Tongue (tissue), 3 donors: ENCODE measurements at places on chromosomes 5 and 9. TPM values are rescaled to one million over a fixed set of nuclear protein-coding genes. Genes with fewer than 3 reads are reported as not detected.

Gene LURAP1L
- total RNA-seq, result 7.2 TPM

Gene IL17B
- 56.1 TPM for total RNA-seq

Gene BTNL8
- not detected for total RNA-seq

Gene FAM163B
- not detected for total RNA-seq

Gene PCDHB5
- 5.6 TPM for total RNA-seq

Gene TPPP
- 10.5 TPM for total RNA-seq

Gene ADAM19
- total RNA-seq, result 16.5 TPM

Gene PCDHA1
- total RNA-seq, result not detected

Gene HK3
- 4.1 TPM for total RNA-seq

Gene CCNB1
- 38.9 TPM for total RNA-seq

DNA sequence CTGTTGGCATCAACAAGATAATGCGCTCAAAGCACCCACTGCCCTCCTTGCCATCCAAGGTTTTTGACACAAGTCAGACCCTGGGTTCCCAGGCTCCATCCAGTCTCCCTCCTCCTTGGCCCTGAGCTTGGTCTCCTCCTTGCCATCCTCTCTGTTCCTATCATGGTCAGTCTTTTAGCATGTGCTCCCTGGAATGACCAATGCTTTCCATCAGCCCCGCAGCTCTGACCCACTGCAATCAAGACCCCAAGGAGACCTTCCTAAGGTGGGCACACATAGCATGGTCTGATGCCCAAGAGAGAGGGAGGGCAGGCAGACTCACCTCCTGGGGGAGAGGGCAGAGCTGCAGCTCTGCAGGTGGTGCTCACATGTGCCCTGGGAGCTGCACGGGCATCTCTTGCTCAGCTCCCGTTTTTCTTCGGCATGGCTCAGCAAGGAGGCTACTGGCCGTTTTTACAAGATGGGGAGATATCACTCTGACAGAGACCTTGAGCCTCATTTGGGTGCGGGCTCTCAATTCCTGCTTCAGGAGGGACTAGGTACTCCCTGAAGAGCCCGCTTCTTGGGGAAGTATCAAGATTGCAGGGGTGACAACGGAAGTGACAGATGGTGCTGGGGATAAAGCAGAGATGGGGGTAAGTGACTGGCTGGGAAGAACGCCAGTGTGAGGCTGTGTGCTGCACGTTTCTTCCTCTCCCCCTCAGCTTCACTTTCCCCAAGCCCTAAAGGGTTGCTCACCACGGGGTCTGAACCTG, 3.3 kb downstream of the SEPTIN8 start:
- DNase-seq, result no peak

GRCh38 chr5:82255844-82256243, 22.3 kb downstream of the RPS23 start:
- no peak for DNase-seq

- no peak for DNase-seq
Observed at GRCh38 chr5:15363601-15364000, 136.4 kb upstream of the FBXL7 start.

- no peak for DNase-seq
Observed at GRCh38 chr5:148842161-148842560, 15.8 kb downstream of the ADRB2 start.

- no peak for DNase-seq
Observed at GRCh38 chr5:139571543-139571942, 10.4 kb downstream of the UBE2D2 start.

DNA sequence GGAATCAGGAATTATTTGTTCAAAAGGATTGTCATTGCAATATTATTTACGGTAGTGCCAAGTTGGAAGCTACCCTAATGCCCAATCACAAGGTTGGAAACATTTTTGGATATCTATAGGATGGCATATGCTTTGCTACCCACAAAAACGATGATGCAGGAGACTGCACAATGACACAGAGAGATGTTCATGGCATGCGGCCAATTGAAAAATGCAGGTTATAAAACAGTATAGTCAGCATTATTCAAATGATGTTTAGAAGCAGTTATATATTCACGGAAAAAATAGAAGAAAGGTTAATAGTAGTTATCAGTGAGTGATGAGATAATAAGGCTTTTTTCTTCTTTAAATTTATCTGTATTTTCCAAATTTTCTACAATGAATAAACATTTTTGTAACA, 5.9 kb upstream of the ACSL6 start:
- DNase-seq, result no peak

GRCh38 chr5:136053336-136054141, 24.8 kb downstream of the TGFBI start:
- DNase-seq, result peak; percentile 56

DNA sequence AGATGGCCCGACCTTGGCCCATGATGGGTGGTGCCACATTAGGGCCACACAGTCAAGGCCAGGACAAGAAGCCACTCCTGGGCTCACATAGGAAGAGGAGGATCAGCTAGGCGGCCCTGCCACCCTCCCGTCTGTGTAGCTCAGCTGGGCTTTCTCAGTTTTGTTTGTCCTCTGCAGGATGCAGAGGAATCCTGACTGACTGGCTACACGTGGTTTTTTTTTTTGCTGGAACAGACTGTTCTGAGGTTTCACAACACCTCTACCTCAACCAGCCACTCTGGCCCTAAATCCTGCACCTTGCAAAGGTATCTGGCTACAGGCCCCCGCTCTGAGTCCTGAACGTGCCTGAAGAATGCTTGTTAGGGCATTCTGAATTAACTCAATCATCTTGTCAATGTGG, 88.3 kb upstream of the MSX2 start:
- DNase-seq, result no peak

GRCh38 chr9:34349324-34349723, 20.0 kb downstream of the NUDT2 start:
- DNase-seq, result no peak

DNA sequence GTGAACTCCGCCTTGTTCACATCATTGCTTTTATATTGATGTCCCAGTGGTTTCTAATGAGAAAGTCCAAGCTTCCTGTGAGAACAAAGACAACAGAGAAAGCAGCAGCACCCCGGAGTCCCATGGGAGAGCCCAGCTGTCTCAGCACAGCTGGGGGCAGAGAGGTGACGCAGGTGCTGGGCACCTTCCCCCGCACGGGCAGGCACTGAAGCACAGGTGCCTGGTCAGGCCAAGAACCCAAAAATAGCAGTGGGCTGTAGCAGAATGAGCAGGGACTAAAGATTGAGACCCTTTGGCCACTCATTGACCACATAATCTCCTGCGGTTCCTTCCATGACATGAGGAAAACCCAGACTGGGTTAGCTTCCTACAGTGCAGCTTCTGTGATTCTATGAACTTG, 18.8 kb downstream of the SRD5A1 start:
- no peak for DNase-seq

GRCh38 chr9:4887556-4887955, 94.8 kb downstream of the RCL1 start:
- peak; percentile 67 for DNase-seq

DNA sequence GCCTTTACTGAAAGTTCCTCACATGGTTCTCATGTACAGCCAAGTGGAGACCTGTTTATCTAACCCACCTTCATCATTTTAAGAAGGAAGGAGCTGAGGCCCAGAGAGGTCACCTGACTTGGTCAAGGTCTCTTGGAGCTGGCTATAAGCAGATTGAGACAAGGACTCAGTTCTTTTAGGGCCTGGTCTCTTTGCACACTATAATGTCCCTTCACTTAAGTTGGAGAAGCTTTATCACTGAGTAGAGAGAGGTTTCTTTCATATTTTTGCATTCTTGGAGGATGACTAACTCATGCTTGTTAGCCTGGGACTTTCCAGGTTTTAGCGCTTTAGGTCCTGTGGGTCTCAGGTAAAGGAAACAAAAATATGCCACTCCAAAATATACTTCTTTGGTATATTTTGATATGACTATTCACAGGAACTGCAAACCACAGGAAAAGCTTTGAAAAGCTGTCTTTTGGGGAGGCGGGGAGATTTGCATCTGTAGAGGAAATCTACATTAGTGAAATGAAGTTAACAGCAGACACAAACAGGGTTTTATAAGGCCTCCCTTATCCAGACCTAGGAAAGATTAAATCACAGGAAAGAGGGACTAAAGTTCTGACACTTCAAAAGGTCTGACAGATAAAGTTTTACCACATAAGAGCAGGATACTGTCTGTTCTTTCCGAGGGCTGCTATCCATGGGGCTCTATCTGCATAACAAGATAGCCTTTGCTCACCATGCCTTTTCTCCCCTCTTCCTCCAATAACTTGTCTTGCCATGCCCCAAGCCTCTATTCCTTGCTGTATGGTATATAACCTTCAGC, 95.8 kb upstream of the ANKRD55 start:
- DNase-seq, result no peak

GRCh38 chr5:56346044-56346710, 113.0 kb upstream of the ANKRD55 start:
- no peak for DNase-seq

GRCh38 chr5:38808666-38809343, 37.0 kb upstream of the OSMR start:
- DNase-seq, result no peak

DNA sequence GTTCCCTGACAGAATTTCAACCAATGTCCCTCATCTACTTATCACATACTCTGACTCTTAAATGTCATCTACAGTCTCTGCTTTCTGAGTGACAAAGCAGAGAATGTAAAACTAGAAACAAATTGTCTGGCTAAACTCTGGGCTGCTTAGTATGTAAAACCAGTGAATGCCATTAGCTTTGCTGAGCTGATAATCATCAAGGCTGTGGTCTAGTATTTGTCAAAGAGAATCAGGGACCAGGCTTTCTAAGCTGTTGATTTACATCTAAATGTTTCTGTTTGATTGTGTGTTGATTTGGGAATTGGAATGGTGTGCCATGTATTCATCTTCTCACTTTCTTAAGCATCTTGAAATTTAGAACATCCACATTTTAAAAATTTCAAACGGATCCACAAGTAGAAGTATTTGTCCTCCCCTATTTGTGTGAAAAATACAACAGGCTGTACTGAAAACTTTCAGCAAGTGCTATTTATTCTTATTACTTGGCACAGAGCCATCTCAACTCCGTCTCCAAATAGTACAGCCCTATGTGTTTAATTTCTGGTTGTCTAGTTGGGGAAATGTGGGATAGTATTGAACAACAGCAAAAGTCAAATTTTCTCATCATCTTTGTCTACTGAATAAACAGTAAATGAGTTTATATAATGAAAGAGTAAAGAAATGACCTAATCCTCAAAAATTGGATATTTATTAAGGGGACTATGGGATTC, 251.5 kb downstream of the KCTD16 start:
- DNase-seq, result peak; percentile 22

DNA sequence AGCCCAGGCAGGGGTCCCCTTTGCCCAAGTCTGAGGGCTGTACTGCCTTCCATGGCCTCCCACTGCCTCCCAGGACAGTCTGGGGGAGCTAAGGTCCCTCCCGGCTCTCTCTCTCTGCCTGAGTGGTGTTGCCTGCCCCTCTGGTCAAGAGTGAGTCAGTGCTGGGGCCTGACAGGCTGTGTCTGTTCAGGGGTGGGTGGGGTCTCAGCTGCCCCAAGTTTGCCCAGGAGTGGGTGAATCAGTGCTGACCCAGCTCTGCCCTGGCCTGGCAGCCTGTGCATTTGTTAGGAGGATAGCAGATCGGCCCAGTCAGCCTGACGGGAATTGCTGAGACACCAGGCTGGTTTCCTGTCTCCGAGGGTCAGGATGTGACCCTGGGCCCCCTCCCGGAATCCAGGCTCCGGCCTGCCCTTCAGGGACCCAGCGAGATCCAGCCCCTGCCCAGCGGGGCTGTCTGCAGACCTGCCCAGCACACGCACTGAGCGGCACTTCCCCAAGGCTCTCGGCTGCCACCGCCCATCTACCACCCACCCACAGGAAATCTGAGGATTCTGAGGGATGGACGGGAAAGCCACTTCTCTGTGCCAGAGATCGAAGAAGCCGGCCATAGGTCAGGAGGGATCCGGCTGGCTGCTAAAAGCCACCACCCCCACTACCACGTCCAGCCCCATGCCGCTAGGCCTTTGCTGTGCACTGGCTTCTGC, 15.9 kb downstream of the ENG start:
- DNase-seq, result no peak

DNA sequence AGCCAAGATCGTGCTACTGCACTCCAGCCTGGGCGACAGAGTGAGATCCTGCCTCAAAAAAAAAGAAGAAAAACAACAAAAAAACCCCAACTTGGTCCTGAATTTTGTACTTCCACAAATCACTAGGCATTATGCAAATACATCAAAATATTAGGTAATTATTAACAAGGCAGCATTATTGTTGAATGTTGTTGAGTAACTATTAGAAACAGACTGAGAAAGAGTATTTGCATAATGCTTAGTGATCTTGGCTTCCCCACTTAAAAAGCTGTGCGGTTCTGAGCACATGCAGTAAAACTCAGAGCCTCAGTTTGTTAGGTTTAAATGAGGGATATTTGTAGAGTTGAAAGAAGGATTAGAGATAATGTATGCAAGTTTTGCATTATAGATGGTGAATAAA, 64.2 kb downstream of the SCAMP1 start:
- DNase-seq, result no peak

GRCh38 chr5:34866989-34867471, 28.1 kb downstream of the TTC23L start:
- no peak for DNase-seq

DNA sequence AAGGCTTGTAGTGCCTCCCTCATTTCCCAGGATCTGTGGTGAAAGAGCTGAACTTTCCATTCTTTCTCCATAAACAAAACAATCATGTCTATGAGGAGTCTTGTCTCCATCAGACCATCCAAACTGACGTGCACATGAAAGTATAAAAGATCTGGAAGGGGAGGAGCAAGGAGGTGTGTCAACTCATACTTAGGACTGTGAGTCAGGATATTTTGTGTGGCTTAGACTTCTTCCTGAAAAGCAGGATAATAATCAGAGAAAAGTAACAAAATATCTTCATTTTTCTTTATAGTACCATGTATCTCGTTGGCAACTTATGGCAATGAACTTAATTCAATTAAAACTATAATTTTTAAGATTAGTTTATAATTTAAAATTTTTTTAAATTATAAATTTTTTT, 96.0 kb upstream of the PRRC1 start:
- no peak for DNase-seq

- no peak for DNase-seq
Observed at GRCh38 chr5:8012131-8012977, 143.4 kb downstream of the MTRR start.

- DNase-seq, result no peak
Observed at GRCh38 chr9:33791117-33791516, 4.2 kb upstream of the PRSS3 start.

DNA sequence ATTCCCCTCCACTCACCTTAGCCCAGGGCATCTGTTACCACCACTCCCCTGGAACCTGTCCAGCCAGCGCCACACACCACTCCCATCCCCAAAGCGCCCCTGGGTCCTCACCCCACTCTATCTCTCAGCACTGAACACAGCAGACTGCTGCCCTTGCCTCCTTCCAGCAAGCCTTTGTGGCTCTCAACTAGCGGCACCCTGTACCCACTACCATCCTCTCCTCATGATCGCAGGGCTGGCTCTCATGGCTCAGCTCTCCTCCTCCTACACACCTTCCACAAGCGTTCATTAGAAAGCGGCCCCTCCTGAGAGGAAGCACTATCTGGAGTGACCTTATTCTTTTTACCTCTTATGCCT, 13.3 kb upstream of the BASP1 start:
- DNase-seq, result no peak

GRCh38 chr9:124231095-124231737, 26.5 kb upstream of the NEK6 start:
- DNase-seq, result no peak
